ENCODE measurements at places on chromosomes 16 and 17.

GRCh38 chr17:10773391-10773790, 30.5 kb downstream of the TMEM238L start:
- no peak for DNase-seq

- DNase-seq = no peak
Observed at GRCh38 chr17:65455972-65456343, 105.5 kb downstream of the AXIN2 start.

DNA sequence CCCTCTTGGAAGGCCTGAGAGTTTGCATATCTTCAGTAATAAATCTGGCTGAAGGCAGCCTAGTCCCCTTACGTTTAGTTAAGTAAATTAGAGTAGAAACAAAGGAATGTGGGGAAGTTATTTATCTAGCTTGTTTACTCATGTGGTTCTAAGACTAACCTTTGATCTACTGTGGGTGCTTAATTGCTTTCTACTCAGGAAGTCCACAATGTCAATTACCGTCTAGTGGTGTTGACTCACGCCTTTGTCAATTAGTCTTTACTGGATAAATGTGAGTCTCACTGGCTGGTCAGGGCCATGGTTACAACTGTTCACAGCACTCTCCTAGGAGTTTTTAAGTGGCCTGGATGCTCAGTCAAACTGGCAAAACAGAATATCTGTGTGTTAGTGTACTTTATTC, 2338.4 kb downstream of the TP53TG3F start:
- DNase-seq = no peak

GRCh38 chr16:50276801-50277555, 10.6 kb downstream of the ADCY7 start:
- no peak for DNase-seq

- no peak for DNase-seq
Observed at GRCh38 chr17:65730711-65731169, 169.3 kb upstream of the AXIN2 start.

- DNase-seq = no peak
Observed at GRCh38 chr16:1100084-1100800, 4.2 kb upstream of the C1QTNF8 start.

- DNase-seq = peak; percentile 42
Observed at GRCh38 chr17:7782240-7782639, 51.8 kb upstream of the KDM6B start.

DNA sequence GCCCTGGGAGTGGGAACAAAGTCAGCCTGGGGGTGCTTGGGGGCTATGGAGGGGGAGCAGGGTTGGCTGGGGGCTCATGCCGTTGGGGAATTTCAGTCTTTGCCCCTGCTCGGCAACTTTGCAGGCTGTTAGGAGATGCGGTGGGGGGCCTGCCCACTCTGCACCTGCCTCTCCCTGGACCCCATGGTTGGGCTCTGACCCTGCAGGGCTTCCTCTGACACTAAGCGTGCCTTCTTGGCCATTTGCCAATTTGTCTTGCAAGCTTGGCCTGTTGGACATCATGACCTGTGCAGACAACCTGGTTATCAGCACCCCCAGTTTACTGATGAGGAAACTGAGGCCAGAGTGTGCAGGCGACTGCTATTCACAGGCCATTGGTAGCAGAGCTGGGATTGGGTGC, 14.6 kb downstream of the ADCY7 start:
- DNase-seq = no peak

DNA sequence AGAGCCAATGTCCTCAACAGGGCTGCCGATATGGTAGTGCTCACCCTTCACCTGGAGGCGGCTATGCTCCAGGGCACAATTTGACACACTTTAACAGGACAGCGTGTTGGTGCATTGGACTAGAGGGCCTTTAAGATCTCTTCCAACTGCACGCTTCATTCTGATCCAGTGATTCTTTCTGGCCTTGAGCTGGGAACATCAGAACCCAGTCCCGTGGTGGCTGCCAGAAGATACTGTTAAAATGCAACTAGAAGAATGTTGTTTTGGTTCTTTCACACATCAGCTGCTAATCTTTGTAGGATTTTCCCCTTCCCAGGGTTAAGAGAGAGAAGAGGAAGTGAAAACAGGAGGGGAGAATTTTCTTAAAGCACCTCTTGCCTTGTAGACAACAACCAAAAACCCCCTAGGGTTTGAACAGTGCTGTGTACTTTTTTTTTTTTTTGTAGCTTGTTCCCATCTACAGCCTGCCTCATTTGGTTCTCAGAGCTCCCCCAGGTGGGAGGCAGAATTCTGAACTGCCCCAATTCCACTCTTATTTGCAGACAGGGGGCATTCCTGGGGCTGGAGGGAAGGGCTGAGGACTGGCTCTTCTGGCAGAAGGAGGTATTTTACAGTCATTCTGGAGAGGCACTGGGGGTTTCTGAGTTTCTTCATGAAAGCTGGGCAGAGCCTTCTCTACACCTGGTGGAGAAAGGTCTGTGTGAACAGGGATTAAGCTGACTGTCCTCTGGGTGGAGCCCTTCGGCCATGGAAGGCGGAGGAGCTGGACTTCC, 32.4 kb downstream of the SMARCE1 start:
- peak; percentile 73 for DNase-seq

GRCh38 chr17:56897646-56898424, 16.0 kb downstream of the TRIM25 start:
- no peak for DNase-seq

DNA sequence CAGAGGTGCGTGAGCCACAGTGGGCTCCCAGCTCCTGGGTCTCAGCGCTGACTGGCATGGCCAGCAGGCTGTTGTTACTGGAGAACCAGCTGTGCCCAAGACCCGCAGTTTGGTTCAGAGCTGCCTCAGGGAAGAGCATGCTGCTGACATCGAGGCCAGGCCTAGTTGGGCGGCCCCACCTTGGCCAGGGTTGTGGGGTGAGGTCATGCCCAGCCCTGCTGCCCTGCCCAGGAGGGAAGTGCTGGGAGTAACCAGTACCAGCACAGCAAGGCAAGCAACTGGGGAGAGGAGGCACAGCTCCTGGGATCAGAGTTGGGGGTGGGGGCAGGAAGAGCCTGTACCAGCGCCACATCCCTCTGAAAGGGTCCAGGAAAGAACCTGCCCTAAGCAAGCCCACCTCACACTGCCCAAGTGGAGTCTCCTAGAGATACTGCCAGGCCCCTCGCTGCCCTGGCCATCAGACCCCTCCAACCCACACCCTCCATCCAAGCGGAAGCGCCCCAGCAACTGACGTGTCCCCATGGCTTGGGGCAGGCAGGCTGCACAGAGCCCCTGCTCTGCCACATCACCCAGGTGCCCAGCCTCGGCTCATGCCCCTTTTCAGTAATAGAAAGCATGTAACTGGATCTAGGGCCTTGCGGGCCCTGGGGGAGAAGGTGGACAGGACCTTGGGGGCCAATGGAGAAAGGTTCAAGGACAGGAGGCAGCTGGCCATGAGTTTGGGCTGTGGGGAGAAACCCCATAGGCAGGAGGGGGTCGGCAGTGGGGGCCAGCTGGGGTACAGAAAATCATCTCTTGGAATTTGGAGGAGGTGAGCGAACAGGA, 990 bp downstream of the DOK4 start:
- no peak for DNase-seq

GRCh38 chr16:81094771-81095251, 1.4 kb downstream of the GCSH start:
- DNase-seq = peak; percentile 20

GRCh38 chr17:21140911-21141310, 14.1 kb downstream of the DHRS7B start:
- no peak for DNase-seq

DNA sequence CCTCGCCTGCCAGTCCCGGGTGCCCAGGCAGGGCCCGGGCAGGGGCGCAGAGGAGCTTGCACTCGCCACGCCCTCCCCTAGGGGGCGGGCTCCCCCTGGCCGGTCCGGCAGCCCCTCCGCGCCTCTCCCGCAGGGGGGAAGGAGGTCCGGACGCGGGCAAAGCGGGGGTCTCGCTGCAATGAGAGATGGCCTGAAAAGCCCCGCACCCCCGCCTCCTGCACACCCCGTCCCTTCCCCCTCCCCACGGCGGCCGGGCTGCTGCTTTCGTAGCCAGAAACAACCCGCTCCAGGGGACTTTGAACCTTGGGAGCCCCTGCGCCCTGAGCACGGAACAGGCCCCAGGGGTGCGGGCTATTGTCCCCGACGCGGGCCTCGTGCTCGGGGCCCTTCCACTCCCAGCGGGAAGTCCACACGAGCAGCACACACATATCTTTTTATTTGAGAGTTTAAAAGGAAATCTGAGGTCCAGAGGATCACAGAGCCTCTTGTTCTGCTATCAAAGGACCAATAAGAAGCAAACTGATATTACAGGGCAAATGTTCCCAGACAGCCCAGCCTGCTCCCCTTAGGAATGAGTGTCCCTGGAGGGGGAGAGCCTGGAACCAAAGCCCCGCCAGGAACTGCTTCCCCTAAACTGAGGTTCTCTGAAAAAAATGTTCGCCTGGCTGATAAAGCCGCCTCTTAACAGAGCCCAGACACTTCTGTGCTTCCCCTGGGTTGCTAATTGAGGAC, 5.8 kb upstream of the CBX4 start:
- peak; percentile 61 for DNase-seq

GRCh38 chr16:61763991-61764390, 272.2 kb downstream of the CDH8 start:
- no peak for DNase-seq

DNA sequence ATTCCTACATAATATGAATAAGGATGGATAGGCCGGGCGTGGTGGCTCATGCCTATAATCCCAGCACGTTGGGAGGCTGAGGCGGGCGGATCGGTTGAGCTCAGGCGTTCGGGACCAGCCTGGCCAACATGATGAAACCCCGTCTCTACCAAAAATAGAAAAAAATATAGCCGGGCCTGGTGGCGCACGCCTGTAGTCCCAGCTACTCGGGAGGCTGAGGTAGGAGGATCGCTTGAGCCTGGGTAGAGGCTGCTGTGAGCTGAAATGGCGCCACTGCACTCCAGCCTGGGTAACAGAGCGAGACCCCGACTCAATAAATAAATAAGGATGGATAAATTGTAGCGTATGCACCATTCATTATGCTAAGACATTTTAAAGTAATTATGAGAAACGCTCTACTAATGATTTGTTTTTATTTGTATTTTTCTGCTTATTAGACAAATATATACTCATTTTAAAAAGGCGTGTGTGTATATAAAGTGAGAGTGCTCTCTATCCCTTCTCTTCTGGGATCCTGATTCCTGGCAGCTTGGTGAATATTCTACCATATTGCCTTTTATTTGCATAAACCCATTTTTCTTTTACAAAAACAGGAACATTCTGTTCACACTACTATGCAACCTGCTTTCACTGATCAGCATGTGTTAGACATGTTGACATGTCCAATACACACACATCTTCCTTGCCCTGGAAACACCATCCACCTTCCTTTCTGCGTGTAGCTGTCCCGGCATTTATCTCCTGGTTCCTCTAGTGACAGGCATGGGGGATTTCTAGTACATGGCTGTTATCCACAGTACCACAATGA, 26.4 kb downstream of the DDX19A start:
- no peak for DNase-seq

- no peak for DNase-seq
Observed at GRCh38 chr16:65222049-65222448, 100.2 kb upstream of the CDH11 start.

GRCh38 chr17:4446326-4447071, 12.8 kb downstream of the SPNS3 start:
- DNase-seq = no peak

DNA sequence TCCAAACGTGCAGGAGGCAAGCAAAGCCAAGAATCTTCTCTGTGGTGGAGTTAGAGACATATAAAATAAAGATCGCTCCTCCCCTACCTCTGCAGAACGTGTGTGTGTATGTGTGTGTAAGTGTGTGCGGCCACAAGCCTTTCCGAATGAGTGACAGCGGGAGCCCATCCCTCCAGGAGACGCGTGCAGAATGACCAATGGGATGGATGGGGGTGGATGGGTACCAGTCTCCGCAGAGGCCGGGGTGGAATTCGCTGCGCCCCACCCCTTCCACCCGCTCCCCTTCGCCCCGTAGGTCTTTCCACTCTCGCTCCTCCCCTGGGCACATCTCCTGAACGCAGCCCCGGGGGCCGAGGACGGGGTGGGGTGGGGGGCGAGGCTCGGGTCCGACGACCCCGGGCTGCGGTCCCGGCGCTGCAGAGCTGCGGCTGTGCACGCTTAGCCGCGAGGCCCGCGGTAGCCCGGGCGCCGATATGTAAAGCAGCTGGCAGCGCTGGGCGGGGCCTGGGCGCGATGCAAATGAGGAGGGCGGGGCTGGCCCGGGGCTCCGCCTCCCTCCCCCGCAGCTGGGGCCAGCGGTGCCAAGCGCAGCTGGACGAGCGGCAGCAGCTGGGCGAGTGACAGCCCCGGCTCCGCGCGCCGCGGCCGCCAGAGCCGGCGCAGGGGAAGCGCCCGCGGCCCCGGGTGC, at the start of gene PRKCB:
Gene PRKCB, plus strand, starts transcription at position 594 of the 688 bp plus-strand sequence.
- DNase-seq = peak; percentile 15

GRCh38 chr16:14236401-14236800, 165.3 kb downstream of the MRTFB start:
- DNase-seq = no peak

DNA sequence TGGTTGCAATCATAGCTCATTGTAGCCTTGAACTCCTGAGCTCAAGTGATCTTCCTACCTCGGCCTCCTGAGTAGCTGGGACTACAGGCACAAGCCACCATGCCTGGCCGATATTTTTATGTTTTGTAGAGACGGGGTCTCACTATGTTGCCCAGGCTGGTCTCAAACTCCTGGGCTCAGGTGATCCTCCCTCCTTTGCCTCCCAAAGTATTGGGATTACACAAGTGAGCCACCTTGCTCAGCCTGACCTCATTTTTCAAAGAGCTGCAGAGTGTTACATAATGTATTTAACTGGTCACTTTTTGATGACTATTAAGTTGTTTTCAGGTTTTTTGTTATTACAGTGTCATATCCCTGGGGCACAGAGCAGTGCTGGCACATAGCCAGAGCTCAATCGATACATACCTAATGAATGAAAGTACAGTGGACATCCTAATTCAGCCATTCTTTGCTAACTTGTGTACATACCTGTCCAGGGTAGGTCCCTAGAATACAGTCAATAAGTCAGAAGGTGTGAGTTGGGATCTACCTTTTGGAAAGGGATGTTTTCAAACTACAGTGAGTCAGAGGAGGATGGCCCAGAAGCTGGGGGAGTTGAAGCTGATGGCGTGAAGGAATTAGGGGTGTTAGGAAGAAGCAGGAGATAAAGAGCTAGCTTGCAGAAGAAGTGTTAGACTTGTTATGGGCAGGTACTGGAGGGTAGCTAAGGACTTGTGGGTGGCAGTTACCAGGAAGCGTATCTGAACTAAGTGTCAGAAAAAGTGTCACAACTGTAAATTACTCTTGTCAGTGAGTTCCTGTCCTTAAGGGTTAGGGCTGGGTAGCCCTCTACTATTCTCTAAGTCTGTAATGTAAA, 20.1 kb upstream of the CYLD start:
- no peak for DNase-seq

DNA sequence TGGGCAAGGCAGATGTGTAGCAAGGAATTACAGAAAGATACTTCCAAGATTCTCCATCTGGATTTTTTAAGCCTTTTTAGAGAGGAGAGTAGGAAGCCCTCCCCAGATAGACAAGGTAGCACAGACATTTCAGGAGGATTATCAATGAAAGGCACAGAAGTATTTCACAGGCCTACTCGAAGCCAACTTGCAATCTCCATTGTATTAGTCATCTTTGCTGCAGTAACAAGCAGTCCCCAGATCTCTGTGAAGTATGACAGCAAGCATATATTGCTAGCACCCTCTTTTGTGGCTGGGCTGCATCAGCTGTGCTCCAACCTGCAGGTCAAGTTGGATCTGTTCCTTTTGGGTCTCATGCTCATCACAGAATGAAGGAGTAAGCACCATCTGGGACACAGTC, 101.6 kb downstream of the MAF start:
- DNase-seq = no peak
